ENCODE measurements at places on chromosomes 7 and 10. TPM values are rescaled to one million over a fixed set of nuclear protein-coding genes. Genes with fewer than 3 reads are reported as not detected.

RARRES2 gene
- not detected for total RNA-seq

SYT15 gene
- 1.5 TPM for total RNA-seq

MACC1 gene
- not detected for total RNA-seq

TMEM229A gene
- not detected for total RNA-seq

ZNF503 gene
- 0.07 TPM for total RNA-seq

GRCh38 chr10:62620491-62620890 is 184.0 kb upstream of the ADO start:
- no peak for DNase-seq

DNA sequence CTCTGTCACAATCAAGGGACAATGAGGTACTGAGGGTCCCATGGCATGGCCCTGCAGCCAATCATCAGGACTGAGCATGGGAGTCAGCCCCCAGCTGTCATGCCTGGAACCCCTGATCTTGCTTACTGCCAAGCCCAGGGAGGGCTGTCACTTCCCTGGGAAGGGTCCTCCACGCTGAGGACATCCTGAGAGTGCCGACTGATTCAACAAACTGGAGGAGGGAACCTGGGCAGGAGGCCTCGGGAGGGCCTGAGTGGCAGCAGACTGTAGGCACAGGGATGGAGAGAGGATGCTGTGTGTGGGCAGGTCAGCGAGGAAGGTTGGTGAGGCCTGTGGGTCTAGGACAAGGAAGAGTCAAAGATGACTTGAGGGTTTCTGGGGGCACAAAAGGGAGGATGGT is 154.3 kb downstream of the ZNF248 start:
- DNase-seq, result no peak

GRCh38 chr7:32289651-32290414 is 200.3 kb downstream of the LSM5 start:
- DNase-seq, result no peak

GRCh38 chr10:30433306-30433729 is 666 bp upstream of the MAP3K8 start:
- peak; percentile 45 for DNase-seq

DNA sequence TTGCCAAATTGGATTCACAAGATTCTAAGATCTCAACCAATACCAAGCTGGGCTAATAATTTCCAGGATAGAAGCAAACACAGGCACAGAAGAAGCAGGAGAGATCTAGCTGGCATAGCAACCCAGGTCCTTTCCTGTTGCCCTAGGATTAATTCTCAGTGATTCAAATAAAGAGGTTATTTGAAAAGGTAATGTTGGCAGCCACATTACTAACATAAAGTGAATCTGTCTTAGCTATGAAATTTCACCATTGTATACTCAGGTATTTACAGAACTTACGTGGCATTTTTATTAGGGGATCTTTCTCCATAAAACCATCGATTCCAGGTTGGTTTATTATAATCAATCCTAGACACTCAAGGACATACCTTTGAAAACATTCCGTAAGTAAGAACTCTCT is 379.3 kb upstream of the POM121L12 start:
- no peak for DNase-seq

DNA sequence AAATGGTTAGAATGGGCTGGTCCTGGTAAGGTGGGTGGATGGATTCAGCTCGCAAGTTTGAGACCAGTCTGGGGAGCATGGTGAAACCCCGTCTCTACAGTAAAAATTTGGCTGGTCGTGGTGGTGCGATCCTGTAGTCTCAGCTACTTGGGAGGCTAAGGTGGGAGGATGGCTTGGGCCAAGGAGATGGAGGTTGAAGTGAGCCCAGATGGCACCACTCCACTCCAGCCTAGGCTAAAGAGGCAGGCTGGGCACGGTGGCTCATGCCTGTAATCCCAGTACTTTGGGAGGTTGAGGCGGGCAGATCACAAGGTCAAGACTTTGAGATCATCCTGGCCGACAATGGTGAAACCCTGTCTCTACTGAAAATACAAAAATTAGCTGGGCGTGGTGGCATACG is 15.3 kb downstream of the IFT22 start:
- no peak for DNase-seq

- DNase-seq, result no peak
These were observed 6.4 kb downstream of the FEZF1 start for GRCh38 chr7:122298131-122298530.

- DNase-seq, result no peak
These were observed 1057.5 kb downstream of the GATA3 start for GRCh38 chr10:9111976-9112375.

- DNase-seq, result no peak
These were observed 64.5 kb upstream of the BTBD16 start for GRCh38 chr10:122206471-122207065.

DNA sequence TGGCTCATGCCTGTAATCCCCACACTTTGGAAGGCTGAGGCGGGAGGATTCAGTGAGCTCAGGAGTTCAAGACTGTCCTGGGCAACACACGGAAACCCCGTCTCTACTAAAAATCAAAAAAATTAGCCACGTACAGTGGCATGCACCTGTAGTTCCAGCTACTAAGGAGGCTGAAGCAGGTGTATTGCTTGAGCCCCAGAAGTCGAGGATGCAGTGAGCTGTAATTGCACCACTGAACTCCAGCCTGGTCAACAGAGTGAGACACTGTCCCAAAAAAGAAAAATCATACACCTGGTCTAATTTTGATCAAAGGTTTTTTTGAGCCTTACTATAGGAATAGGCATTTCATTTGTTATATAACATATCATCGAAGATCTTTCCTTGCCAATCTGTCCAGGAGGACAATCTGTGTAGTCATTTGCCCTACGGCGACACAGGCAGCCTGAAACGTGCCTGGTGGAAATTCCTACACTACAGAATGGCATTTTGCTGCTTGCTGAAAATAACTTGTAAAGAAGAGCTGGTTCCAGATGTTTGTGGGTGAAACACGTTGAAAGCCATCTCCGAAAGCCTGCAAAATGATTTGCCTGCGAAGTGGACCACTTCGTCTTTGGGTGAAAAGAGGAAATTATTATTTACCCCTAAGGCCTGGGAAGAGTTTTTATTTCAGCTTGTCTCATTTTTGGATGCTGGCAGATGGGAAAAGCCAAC is 31.3 kb upstream of the GDI2 start:
- DNase-seq, result no peak

Data from activated T-helper 1 cell treated with anti-CD3 and anti-CD28 coated beads, Interleukin-12 subunit alpha, Interleukin-12 subunit beta, Interleukin-2, Interleukin-4 antibody, amounts not matched to agents 30 ng/mL and 10 ng/mL and 1 ng/mL, durations not matched to agents 14 hours and 24 hours and 36 hours (primary cell).